Spleen (tissue), 13 donors: ENCODE measurements at places on chromosomes 11 and 22.

DNA sequence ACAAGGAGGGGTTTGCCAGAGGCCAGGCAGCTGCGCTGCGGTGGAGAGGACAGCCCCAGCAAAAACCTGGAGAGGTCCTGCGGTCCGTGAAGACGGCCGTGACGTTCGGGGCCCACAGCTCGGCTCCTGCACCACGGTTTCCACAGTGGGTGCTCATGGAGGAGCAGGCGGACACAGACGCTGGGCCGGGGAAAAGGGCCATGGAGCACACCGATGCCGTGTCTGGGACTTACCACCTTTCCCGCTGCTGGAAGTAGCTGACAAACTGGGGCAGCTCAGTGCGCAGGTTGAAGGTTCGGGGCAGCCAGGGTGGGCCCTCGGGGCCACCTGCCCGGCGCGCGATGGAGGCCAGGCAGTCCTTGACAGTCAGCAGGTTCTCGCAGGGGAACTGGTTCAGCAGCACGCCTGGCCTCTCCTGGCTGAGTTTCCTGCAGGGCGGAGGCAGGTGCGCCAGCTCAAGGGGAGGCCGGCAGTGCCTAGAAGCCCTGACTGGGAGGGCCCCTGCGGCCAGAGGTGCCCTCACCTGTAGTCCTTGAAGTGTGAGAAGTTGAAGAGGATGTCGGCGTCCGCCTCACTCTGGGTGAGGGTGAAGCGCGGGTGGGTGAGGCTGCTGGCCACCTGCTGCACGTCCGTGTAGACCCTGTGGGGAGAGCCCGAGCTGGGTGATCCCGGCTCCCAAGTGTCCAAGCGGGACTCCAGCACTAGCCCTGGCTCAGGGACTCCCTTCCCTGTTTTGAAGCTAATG, 12.8 kb downstream of the TTLL12 start:
- DNase-seq = peak; percentile 58

DNA sequence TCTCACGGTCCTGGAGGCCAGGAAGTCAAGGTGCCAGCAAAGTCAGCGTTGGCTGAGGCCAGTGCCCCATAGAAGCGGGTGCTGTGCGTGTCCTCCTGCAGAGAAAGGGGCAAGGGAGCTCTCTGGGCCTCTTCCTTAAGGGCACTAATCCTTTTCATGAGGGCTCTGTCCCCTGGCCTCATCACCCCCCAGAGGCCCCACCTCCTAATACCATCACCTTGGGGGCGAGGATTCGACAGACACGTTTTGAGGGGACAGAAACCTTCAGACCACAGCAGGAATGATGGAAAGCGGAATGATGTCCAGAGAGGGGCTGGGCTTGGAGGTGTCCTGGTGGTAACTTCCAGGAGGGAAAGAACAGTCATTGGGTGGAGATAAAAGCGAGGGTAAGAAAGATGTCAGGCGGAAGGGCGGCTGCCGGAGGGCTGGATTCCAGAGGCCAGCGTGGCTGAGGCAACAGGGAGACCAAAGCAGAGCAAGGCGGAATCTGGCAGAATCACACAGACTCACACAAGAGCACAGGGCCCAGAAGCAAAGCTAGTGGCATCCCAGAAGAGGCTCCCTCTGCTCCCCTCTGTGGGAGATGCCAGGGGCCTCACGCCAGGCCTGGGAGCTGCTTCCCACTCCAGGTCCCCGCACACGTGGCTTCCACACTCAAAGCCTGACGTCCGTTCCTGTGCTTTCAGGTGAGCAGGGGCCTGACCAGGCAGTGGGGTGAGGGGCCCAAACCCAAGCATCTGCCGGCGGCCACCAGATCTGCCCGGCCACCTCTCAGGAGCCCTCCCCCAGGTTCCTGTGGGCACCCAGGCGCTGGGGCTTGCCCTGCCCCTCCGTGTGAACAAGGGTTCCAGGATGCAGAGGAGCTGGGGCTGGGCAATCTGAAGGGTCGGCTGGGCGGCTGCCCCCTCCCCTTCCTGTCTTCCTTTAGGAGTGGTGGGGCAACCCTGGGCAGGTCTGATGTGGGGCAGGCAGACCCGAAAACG, 784.5 kb downstream of the BRD1 start:
- no peak for DNase-seq

- peak; percentile 93 for DNase-seq
Observed at GRCh38 chr11:830295-831117, 2.2 kb upstream of the CD151 start.

DNA sequence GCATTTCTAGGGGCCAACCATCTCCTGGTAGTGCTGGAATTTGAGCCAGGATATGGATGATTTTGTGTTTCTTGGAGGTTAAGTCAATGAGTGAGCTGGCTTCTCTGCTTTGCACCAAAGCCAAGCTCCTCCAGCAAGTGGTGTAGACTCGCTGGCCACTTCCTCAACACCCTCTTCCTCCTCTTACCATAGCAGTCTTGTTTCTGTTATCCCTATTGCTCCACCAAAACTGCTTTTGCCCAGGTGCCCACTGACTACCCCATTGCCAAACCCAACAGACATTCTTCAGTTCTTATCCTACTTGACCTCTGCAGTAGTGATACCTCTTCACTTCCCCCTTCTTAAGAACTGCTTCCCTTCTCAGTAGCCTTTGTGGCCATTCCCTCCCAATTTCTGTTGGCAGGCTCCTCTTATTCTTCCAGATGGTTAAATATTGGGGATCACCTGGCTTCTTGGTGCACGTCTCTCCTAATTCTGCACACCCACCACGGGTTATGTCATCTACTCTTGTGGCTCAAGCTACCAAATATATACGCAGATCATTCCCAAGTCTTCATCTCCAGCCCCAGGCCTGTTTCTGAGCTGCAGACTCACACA, 7.0 kb upstream of the PRG2 start:
- no peak for DNase-seq

GRCh38 chr11:2193099-2193887, 21.7 kb upstream of the TH start:
- DNase-seq = no peak

- no peak for DNase-seq
Observed at GRCh38 chr11:84687433-84687832, 939.7 kb downstream of the DLG2 start.

GRCh38 chr11:1051356-1052132, 15.0 kb upstream of the MUC6 start:
- DNase-seq = peak; percentile 64

- DNase-seq = no peak
Observed at GRCh38 chr11:122399375-122399774, 256.1 kb upstream of the UBASH3B start.

- DNase-seq = no peak
Observed at GRCh38 chr11:109329716-109330115, 92.3 kb upstream of the C11orf87 start.
